ENCODE measurements at places on chromosomes 5 and 9.

GRCh38 chr9:80931163-80931562 lies 758.2 kb downstream of the TLE1 start:
- no peak for DNase-seq

GRCh38 chr5:33309536-33310345 lies 131.0 kb upstream of the TARS1 start:
- DNase-seq: no peak

DNA sequence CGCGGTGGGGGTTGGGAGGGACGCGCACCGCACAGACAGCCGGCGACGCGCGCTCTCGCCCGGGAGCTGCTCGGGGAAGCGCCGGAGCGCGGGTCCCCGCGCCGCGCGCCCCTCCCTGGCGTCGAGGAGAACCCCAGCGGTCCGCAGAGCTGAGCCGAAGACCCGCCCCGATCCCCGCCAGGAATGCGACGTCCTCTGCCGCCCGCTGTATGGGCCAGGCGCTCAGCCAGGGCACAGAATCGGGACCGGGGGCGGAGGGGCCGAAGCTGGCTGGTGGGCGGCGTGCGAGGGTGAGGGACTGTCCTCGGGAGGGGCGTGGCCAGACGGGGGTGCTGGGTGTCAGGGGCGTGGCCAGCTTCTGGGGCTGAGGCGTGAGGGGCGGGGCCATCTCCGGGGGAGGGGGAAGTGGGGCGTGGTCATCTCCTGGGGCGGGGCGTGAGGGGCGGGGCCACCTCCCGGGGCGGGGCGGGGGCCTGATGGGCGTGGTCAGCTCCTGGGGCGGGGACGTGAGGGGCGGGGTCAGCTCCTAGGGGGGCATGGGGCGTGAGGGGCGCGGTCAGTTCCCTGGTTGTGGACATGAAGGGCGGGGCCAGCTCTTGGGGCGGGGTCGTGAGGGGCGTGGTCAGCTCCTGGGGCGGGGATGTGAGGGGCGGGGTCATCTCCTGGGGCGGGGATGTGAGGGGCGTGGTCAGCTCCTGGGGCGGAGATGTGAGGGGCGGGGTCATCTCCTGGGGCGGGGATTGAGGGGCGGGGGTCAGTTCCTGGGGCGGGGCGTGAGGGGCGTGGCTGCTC lies 965 bp downstream of the PTGDS start:
- no peak for DNase-seq

- no peak for DNase-seq
Observed at GRCh38 chr9:34125681-34126206, 754 bp downstream of the DCAF12 start.

GRCh38 chr9:132018957-132019405 lies 60.7 kb downstream of the MED27 start:
- no peak for DNase-seq

GRCh38 chr9:137663584-137663983 lies 44.8 kb downstream of the EHMT1 start:
- no peak for DNase-seq

Measured in AG04450 (cell line).